Liver (tissue), 10 donors: ENCODE measurements at places on chromosomes 4 and X.

GRCh38 chr4:126719852-126720251 lies 912.9 kb upstream of the INTU start:
- no peak for DNase-seq
- no peaks in the 10 kb centered on the region for H3K4me1 ChIP-seq
- H3K27me3 ChIP-seq, result no peaks in the 10 kb centered on the region
- H3K4me3 ChIP-seq, result no peak overlapping the region

GRCh38 chr4:183249854-183250253 lies 70.2 kb downstream of the CLDN22 start:
- no peak overlapping the region for H3K4me3 ChIP-seq
- H3K27me3 ChIP-seq, result no peaks in the 10 kb centered on the region
- no peak for DNase-seq

DNA sequence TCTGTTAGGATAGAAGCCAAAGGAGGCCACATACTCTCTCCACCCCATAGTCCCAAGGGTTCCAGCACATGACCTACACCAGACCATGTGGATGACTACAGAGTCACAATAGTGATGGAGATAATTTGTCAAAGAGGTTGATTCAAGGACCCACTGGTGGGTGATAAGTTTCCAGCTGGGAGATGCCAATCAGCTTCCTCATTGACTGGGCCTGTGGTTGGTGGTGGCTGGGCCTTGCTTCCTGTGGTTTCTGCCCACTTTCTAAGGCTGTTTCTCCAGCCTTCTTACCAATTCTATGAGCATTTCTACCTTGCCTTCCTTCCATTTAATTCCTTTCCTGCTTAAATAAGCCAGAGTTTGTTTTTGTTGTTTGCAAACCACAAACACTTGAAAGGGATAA lies 95.5 kb upstream of the CPEB2 start:
- no peak overlapping the region for H3K27ac ChIP-seq
- DNase-seq, result no peak
- no peak overlapping the region for H3K4me3 ChIP-seq
- no peaks in the 10 kb centered on the region for H3K27me3 ChIP-seq

DNA sequence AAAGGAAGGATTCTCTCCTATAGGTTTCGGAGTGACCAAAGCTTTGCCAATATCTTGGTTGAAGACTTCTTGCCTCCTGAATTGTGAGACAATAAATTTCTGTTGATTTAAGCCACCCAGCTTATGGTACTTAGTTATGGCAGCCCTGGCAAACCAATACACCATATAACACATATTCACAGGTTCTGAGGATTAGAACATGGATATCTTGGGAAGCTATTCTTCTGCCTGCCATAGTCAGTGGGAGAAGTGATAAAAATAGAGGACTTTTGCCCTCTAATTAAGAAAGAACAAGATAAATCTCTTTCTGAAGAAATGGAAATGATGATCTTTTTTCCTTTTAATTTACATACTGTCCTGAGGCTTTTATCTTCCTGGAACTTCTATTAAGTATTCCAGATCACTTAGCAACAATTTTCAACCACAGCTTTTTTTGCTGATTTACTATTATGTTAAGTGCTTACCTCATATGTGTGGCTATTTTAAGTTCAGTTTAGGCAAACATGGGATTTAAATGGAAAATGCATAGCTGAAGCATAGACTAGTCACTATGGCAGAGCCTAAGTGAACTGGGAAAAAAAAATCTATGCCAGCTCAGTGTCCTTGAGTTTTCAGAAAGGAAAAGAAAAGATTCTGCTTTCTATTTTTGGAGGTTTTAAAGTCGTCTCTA lies 381.7 kb downstream of the STPG2 start:
- no peak overlapping the region for H3K27ac ChIP-seq
- H3K27me3 ChIP-seq, result no peaks in the 10 kb centered on the region
- no peak overlapping the region for H3K4me3 ChIP-seq
- DNase-seq, result no peak

DNA sequence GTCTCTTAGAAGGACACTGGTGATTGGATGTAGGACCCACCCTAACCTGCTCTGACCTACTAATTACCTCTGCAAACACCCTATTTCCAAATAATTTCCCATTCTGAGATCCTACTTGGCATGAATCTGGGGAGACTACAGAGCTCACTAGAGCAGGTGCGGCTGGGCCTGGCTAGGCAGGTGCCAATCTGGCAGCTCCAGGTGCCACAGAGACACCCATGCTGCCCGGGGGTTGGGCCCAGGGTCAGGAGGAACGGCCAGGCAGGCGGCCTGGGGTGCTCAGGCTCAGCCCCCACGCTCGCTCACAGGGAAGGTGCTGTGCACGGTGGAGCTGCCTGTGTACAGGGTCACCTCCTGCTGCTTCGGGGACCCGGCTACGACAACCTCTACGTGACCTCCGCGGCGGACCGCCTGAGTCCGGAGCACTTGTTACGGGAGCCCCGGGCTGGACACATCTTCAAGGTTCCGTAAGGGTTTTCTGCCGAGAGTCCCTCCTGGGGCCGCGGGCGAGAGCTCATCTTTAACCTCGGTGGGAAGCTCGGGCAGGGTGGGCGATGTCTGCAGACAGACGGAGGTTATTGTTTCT lies 26.5 kb upstream of the PLCXD1 start:
- H3K4me1 ChIP-seq, result no peaks in the 10 kb centered on the region
- H3K27me3 ChIP-seq, result no peaks in the 10 kb centered on the region
- H3K27ac ChIP-seq, result no peak overlapping the region
